ENCODE measurements at places on chromosomes 7 and 10.

DNA sequence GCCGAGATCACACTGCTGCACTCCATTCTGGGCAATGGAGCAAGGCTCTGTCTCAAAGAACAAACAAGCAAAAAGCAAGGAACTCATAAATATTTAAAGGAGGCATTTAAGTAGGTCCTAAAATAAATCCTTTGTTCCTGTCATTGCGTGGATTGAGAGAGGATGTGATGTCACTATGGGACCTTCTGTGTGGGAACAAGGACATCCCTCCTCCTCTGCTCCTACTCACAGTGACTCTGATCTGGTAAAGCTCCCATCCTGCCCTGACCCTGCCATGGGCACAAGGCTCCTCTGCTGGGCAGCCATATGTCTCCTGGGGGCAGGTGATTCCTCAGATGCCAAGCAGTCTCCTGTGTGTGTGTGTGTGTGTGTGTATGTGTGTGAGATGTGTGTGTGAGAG lies 74.1 kb upstream of the PRSS58 start:
- no peak for DNase-seq

DNA sequence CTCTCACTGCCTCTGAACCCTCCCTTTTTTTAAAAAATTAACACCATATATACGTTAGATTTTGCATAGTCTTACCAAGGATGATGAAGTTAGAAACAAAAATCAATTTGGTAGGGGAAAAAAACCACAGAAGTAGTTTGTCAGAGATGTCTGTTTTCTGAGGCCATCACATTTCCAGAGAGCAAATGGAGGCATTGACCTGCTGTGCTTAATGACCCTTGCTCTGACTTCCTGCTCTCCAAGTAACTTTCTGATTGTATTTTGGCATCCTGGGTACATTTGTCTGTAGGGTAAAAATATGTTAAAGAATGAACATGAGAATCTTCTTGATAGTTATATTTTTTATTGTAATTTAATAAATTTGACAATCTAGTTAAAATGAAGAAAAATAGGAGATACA lies 140.2 kb downstream of the LCOR start:
- DNase-seq, result no peak

GRCh38 chr7:140478246-140479061 lies 851 bp downstream of the MKRN1 start:
- DNase-seq, result no peak

DNA sequence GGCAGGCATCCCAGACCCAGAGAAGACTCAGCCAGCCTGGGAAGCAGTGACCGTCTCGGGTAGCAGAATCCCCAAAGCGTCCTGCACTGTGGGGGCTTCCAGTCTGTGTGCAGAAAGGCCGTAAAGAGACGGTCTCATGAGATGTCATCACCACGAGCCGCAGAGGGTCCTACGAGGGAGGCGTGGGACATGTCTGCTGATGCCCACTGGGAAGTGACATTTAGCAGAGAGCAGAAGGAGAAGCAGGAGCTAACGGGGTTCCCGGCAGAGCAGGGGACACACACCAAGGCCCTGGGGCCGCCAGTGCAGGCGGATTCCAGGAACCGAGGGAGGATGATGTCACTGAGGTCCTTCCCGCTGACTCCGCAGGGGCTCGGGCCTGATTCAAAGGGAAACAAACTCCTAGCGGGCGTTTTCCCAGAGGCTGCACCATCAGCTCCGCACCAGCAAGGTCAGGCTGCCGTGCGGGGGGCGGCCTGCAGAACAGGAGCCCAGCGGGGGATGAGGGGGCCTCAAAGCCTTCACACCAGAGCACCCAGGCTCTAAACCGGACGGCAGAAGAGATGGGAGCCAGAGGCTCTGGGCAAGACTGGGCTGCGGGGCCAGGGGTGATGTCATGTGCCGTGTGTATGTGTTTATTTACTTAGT lies 85.4 kb upstream of the PDGFA start:
- DNase-seq, result no peak

- no peak for DNase-seq
Measured at GRCh38 chr7:75584354-75584753, 92.2 kb downstream of the SPDYE5 start.

DNA sequence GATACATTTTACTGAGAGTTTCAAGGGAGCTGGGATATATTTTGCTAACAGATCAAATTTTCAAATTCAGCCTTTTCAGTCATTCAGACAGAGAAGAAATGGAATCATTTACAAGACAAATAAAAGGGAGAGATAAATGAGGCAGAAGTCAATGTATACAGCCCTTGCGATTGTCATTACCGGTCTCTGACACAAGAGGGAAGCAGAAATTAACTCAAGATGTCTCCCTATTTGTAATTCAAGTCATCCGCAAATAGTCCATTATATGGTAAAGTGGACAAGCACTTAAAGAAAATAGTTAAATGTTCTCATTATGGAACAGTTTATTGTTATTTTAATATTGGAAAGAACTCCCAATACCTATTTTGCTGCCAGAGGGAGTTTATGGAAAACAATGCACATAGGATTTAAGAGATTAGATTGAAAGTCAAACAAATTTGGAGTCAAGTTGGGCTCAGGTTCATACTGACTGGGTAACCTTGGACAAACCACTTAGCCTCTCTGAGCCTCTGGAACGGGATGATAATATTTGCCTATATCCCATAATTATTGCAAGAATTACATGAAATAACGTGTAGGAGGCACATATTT lies 89.3 kb upstream of the PRKCQ start:
- no peak for DNase-seq

- DNase-seq, result no peak
Measured at GRCh38 chr7:3073763-3074458, 30.2 kb upstream of the CARD11 start.

GRCh38 chr7:31948029-31948428 lies 122.2 kb downstream of the PDE1C start:
- no peak for DNase-seq

GRCh38 chr10:51394039-51394438 lies 305.4 kb downstream of the CSTF2T start:
- DNase-seq, result no peak

GRCh38 chr10:132539431-132539839 lies 1.8 kb downstream of the INPP5A start:
- peak; percentile 24 for DNase-seq

DNA sequence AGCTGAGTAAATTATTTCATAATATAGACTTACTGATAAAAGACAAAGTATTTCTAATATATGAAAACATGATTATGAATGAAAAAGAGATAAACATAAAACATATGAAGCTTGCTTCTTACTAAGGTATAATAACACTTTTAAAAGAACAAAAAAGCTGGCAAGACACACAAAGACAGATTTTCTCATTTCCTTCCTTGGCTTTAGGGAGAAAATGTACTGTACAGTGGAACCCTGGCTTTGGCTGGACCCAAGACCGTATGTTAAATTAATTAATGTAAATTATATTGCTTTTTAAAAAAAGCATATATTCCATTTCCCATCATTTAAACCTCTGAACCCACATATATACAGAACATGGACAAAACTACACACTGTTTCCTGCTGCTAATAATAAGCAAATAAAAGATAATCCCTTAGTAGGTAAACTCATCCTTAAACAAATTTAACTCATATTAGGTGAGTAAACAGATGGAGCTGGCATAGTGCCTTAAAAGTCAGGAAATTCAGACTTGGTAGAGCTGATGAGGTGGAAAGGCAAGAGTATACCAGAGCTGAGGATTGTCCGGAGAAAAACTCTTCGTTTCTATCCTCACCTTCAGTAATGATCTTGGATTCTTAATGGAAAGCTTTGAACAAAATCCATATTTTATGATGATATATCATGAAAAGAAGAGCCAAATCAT lies 1016.4 kb upstream of the KCND2 start:
- no peak for DNase-seq

- no peak for DNase-seq
Measured at GRCh38 chr10:22319547-22319979, 1.3 kb upstream of the BMI1 start.

GRCh38 chr7:101602484-101603241 lies 26.4 kb downstream of the MYL10 start:
- DNase-seq, result peak; percentile 40

GRCh38 chr10:17427201-17427600 lies 27.2 kb downstream of the ST8SIA6 start:
- DNase-seq, result no peak

DNA sequence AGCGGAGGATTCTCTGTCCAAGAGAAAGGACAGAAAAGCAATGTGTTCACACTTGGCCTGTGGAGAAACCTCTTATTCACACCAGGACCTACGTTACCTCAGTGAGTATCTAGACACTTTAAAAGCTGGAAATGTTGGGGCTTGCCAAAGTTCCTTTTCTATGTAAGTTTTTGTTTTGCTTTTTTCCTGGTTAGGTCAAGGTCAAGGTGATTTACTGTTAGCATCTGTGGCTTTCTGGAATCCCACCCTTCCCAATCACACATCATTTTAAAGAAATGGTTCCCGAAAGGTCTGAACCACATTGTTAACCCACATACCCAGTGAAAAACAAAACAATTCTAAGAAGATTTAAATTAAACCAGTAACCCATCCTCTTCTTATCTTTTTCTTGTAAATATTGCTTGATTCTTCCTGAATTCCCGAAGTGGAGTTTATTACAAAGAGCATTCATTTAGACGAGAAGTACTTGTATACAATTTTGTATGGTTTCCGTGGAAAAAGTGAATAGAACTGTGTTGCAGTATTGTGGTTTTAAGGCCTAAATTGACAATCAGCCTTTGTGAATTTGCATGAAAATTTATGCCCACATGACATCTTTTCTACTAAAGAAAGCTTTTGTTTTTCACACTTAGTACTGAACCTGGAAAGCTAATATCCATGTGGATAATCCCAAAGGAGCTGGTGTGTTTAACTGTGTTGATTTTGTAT lies 827.0 kb upstream of the IGFBP3 start:
- no peak for DNase-seq

- no peak for DNase-seq
Measured at GRCh38 chr10:114995468-114996247, 57.7 kb downstream of the TRUB1 start.

DNA sequence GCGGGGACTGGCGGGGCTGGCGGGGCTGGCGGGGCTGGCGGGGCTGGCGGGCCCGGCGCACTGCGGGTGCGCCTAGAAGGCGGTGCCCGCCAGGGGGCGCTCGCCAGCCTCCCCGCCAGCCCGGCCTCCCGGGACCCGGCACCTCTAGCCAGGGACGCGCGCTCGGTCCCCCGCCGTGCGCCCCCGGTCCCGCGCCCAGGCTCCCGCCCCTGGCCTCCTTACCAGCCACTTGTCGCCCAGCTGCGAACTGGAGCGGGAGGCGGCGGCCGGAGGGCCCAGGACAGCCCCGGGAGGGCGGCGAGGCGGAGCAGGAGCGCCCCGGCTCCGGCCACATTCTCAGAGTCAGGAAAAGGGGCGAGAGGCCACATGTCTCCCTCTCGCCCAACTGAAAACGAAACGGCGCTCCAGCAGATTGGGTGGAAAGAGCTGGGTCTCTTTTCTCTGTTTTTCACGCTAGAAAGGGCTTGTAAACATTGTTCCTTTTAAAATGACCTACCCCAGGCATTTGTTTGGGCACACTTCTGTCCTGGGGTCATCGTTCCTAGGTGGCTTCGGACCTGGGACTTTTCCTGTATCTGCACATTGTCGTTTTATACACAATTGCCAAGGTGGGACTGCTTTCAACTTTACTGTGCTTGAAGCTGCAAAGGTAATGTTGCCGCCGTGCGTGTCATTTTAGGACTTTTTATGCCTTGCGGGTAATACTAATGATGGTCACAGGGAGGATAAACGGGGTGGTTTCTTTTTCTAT lies 378 bp upstream of the PRKCQ start:
- DNase-seq, result peak; percentile 62

- no peak for DNase-seq
Measured at GRCh38 chr10:416091-416515, 273.4 kb downstream of the DIP2C start.

- DNase-seq, result no peak
Measured at GRCh38 chr10:31770307-31770902, 158.2 kb downstream of the ARHGAP12 start.

DNA sequence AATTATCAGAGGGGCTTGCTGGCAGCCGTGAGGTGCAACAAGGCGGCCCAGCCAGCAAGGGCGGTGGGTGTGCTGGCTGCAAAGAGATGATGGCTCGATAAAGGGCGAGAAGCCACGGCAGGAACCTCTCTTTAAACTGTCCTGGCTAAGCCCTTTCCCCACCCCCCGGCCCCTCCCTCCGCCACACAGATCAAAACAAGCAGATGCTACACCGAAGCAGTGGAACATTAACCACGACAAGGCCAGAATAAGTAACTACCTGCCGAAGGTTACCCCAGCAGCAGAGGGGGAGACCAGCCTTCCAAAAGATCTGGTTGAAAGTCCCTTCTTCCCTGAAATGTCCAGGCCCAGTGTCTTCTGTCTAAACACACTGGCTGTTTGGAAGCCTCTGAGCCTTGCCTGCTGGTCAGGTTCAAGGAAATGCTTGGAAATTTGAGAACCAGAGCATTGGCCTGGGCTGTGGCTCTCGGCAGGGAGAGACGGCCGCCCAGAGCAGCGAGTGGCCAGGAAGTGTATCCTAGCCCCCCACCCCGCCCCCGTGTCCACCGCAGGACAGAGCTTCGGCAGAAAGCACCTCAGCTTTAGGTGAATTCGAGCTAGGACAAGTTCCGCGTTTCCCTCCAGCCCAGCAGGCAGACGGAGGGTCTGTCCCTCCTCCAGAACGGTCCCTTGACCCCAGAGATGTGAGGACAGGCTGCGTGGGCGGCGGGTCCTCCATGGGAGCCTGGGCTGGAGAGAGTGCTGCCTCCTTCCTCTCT lies 2.1 kb downstream of the FAM20C start:
- no peak for DNase-seq

DNA sequence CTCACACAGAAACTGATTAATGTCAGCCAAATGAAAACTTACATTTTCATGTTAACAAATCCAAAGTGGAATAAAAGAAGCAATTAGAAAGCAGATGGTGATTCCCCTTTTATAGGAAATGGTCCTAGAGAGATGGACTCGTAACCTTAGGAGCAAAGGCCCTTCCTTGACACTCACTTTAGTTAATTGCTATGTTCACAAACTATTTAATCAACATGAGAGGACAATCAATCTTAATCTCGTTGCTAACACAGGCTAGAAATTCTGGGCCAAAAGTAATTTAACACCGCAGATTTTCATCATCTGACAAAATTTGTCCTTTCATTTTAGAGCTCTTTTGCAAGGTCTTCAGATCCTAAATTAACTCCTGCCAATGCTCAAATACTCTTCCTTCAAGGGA lies 64.0 kb upstream of the DNAJB12 start:
- no peak for DNase-seq

- no peak for DNase-seq
Measured at GRCh38 chr7:123795917-123796316, 47.1 kb upstream of the WASL start.

All from activated naive CD4-positive, alpha-beta T cell (primary cell).